Immature natural killer cell (primary cell): ENCODE measurements at places on chromosomes 4 and X. TPM values are rescaled to one million over a fixed set of nuclear protein-coding genes. Genes with fewer than 3 reads are reported as not detected.

DNA sequence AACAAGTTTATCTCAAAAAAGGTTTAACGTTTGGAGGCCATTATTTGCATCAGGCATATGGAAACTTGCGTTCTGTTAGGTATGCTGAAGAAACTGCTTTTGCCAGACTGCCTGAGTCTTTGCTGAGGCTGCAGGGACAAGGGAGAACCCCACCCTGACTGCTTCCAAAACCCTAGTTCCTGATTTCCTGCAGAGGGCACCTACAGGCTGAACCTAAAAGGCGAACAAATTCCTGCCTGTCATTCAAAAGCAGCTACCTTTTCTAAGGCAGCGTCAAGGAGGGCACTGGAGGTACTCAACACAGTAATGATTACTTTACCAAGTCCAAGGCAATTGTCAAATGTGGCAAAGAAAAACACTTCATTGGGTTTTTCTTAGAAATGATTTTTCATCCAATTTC lies 578 bp upstream of the CORIN start:
- DNase-seq: no peak
- peaks cover 3% of the 10 kb centered on the region for H3K27me3 ChIP-seq
- H3K4me1 ChIP-seq: peaks cover 29% of the 10 kb centered on the region
- no peak overlapping the region for H3K4me3 ChIP-seq
- H3K27ac ChIP-seq: no peak overlapping the region

GRCh38 chrX:67544281-67545035 lies 637 bp downstream of the AR start:
- DNase-seq: no peak
- peak overlapping the region; percentile 55 for H3K4me3 ChIP-seq
- H3K27ac ChIP-seq: no peak overlapping the region

DNA sequence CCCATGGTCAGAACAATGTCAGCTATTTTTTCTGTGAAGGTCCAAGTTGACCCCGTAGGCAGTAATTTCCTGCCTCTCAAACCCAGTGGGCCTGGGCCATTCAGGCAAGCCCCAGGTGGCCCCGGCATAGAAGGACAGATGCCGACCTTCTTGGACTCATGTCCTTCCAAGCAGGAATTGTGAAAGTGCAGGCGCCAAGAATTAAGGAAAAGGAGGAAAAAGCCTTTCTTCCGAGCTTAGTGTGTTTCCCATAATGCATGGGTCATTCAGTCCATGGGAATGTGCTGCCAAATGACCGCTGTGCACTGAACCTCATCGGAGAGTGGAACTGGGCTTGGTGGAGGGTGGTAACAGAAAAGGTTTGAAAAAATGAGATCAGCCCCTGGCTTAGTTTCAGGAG lies 196.5 kb upstream of the HS3ST1 start:
- H3K36me3 ChIP-seq: no peaks in the 10 kb centered on the region
- H3K4me3 ChIP-seq: no peak overlapping the region
- H3K27me3 ChIP-seq: no peaks in the 10 kb centered on the region
- no peak for DNase-seq

RHOXF2 gene
- not detected for polyA plus RNA-seq

- H3K36me3 ChIP-seq: no peaks in the 10 kb centered on the region
- peaks cover 2% of the 10 kb centered on the region for H3K27me3 ChIP-seq
- H3K27ac ChIP-seq: no peak overlapping the region
- H3K4me3 ChIP-seq: no peak overlapping the region
- H3K4me1 ChIP-seq: no peaks in the 10 kb centered on the region
- DNase-seq: no peak
Observed at GRCh38 chrX:83469551-83469950, 38.5 kb upstream of the POU3F4 start.

- no peaks in the 10 kb centered on the region for H3K4me1 ChIP-seq
- H3K27ac ChIP-seq: no peak overlapping the region
- H3K4me3 ChIP-seq: no peak overlapping the region
- H3K36me3 ChIP-seq: peaks cover 6% of the 10 kb centered on the region
Observed at GRCh38 chr4:182855312-182855711, 61.9 kb downstream of the DCTD start.

PRSS48 gene
- polyA plus RNA-seq: not detected

GRCh38 chrX:44036336-44036735 lies 63.1 kb upstream of the NDP start:
- H3K4me3 ChIP-seq: no peak overlapping the region
- H3K27ac ChIP-seq: no peak overlapping the region
- H3K36me3 ChIP-seq: no peaks in the 10 kb centered on the region
- no peaks in the 10 kb centered on the region for H3K27me3 ChIP-seq

- no peaks in the 10 kb centered on the region for H3K4me1 ChIP-seq
- H3K36me3 ChIP-seq: no peaks in the 10 kb centered on the region
- H3K27me3 ChIP-seq: peaks cover 3% of the 10 kb centered on the region
- no peak for DNase-seq
- no peak overlapping the region for H3K27ac ChIP-seq
- no peak overlapping the region for H3K4me3 ChIP-seq
Observed at GRCh38 chr4:159048166-159048886, 54.6 kb upstream of the RAPGEF2 start.

GRCh38 chrX:153184787-153185186 lies 5.7 kb downstream of the MAGEA1 start:
- H3K4me1 ChIP-seq: no peaks in the 10 kb centered on the region
- H3K36me3 ChIP-seq: no peaks in the 10 kb centered on the region
- H3K27ac ChIP-seq: no peak overlapping the region
- H3K4me3 ChIP-seq: no peak overlapping the region
- no peak for DNase-seq
